Stimulated activated CD4-positive, alpha-beta T cell treated with anti-CD3 and anti-CD28 coated beads, Interleukin-1b, Interleukin-23, amount 100 ng/mL, for 48 hours (primary cell): ENCODE measurements at places on chromosomes 12 and 14.

- DNase-seq, result no peak
These were observed 36.7 kb upstream of the RESF1 start for GRCh38 chr12:31922341-31923062.

DNA sequence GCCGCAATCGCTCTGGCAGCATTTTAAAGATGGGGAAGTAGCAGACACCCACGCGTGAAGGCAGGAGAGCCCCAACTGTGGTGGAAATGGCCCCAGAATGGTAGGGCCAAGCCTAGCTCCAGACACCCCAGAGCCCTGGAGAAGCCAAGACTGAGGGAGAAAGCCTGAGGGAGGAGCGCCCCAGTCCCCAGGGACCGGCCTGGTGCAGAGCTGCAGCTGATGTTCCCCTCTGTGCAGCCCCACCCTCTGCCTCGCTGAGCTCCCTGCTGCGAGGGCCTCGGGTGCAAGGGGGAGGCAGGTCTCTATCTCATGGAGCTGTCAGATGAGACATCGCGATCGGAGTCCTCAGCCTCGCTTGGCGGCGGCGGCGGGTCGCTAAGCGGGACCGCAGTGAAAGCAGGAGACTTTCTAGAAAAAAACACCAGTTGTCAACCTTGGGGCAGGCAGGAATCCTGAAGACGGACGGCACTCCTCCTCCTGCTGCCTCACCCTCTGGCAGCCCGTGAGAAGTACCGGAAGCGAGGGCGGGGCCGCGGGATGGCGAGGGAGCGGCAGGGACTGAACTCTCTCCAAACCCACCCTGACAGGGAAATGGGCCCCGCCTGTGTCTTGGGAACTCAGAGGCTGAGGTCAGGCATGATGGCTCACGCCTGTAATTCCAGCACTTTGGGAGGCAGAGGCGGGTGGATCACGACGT, 6.0 kb downstream of the GAPDH start:
- peak; percentile 52 for DNase-seq

DNA sequence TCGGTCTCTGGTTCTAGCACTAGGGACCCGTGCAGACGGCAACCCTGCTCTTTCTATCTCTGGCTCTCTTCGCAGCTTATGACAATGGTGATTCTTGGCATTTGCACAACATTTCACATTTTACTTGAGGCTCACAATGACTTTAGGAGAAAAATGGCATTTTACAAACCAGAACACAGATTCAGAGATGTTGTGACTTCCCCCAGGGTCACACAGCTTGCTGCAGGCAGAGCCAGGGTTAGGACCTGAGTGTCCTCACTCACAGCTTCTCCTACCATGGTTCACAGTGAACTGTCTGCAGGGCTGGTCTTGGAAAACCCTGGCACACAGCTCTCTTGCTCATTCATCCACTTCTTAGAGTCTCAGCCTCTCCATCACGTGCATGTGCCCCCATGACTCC, 23.7 kb downstream of the P2RX7 start:
- DNase-seq, result no peak

DNA sequence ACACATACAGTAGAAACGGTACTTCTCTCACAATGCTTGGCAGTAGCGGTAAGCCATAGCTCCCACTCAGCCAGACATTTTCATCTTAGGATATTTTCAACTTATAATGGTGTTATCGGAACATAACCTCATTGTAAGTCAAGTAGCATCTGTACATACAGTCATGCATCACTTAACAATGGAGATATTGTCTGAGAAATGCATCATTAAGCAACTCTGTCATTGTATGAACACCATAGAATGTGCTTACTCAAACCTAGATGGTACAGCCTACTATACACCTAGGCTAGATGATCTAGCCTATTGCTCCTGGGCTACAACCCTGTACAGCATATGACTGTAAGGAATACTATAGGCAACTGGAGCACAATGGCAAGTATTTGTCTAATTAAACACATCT, 40.8 kb downstream of the RPS6KA5 start:
- no peak for DNase-seq

DNA sequence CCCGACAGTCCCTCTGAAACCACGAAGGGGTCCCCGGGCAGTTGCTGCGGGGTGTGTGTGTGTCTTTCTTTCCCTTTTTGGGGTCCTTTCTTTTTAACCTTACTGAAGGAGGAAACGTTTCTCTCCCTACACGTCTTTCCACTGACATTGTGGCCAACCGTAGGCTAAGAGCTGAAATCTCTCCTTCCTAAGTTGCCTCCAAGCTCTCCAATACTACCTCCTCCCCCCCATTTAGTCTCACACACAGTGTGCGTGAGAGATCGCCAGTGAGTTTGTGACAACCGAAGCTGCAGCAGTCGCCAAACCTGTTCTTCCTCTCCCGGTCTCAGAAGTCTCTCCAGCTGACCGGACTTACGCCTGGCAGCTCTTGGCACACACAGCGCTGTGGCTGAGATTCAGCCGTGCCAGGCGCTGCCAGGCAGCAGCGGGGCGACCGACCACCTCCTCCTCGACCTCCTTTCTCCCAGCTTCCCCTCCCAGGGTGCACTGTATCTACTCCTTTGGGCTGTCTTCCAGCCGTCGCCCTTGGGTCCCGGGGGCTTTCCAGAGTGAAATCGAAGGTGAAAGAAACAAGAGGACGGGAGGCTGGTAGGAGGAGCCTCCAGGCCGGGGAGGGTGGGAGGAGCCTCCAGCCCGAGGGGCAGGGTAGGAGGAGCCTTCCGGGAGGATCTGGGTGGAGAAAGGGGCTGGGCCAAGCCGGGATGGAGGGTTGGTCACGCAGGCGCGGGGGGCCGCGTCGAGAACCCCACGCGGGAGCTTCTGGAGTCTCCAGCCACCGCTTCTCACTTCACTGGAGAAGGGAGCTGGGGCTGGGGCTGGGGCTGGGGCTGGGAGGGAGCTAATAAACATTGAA, at the start of gene TMTC2:
Gene TMTC2, plus strand, starts transcription at position 739 of the 853 bp plus-strand sequence.
- DNase-seq, result peak; percentile 90

DNA sequence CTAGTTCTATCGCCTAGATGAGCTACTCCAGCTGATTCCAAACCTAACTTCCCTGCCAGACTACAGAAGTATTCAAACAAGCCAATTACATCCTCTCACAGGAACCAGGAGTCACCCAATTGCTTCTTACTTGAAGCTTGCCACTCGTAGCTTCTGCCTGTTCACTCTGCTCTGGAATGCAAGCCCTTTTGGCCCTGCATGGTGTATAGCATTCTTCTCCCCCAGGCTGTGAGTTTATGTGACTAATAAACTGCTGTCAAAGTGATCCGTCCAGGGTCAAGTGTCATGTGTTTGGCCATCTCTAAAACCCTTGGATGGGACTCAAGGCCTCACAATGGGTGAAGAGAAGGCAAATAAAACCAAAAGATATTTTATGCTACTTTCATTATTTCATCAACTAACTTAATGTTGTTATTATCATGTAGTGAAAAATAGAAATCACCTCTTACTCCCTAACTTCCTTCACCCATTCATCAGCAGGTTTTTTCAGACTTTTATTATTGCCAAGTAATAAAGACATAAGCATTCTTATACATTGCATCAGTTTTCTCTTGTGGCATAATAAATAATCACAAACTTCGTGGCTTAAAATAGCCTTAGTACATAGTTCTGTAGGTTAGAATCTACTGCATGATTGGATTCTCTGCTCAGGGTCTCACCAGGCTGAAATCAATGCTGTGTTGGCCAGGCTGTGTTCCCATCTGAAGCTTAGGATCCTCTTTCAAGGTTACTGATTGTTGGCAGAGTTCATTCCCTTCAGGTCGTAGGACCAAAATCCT, 1981.7 kb upstream of the FLRT2 start:
- no peak for DNase-seq

- DNase-seq, result no peak
These were observed 162.6 kb upstream of the PLEKHG7 start for GRCh38 chr12:92539976-92540781.

DNA sequence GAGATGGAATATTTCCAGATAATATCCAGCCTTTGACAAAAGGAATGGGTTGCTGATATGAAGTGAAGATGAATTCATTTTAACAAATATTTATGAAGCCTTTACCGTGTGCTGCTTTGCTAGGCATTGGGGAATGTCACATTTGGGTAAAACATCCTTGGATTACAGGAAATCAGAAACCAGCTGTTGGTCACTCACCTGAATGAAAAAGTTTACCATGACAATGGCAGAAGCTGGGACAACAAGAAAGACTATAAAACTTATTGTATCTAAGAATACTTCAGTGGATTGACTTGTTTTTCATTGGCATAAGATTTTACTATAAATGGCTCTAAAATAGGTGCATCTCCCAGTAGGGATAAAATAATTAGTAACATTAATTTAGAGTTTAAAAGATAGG, 19.7 kb downstream of the PPP4R4 start:
- DNase-seq, result no peak

- no peak for DNase-seq
These were observed 723 bp upstream of the LRP10 start for GRCh38 chr14:22870811-22871223.
